ENCODE measurements at places on chromosomes 2 and 18.

GRCh38 chr2:194819367-194819766, 837.7 kb upstream of the SLC39A10 start:
- no peak for DNase-seq

DNA sequence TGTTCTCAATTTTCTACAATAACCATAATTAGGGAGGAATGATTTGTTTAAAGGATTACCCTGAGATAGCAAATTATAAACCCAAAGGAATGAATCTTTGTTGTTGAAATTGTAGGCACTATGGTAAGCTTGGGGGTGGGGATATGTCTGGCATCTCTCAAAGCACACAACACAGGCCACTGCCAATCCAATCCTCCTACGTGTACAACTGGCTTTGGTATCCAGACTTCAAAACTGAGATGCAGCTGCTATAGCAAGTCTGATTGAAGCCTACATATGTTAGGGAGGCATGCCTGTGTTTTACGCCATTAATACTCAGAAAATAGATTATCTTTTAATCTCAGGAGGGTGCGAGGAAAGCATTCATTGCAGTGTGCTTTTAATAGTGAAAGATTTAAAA, 5.9 kb upstream of the NCOA1 start:
- DNase-seq = no peak

DNA sequence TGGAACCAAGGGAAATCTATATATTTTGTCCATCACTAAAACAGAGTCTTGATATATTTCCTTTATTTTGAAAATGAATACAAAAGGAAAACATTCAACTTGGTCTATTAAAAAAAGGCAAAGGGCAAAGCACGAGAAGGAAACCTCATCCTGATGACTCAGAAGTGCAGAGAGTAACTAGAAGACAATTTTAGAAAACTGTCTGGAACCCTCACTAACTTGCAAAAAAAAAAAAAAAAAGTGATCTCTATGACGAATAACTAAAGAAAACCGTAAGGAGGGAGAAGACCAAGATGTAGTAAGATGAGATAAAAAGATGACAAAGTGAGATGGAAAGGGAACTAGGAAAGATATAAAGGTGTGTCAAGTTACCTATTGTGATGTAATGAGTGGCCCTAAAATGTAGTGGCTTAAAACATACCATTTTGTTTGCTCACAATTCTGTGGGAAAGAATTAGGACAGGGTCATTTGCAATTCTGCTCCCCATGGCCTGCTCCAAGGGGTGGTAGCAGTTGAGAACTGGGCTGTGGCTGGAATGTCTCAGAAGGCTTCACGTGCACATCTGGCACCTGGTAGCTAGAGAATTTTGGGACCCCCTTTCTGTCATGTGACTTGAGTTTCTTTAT, 303.0 kb downstream of the DYSF start:
- no peak for DNase-seq

GRCh38 chr2:8602809-8603208, 79.0 kb upstream of the ID2 start:
- DNase-seq = no peak

DNA sequence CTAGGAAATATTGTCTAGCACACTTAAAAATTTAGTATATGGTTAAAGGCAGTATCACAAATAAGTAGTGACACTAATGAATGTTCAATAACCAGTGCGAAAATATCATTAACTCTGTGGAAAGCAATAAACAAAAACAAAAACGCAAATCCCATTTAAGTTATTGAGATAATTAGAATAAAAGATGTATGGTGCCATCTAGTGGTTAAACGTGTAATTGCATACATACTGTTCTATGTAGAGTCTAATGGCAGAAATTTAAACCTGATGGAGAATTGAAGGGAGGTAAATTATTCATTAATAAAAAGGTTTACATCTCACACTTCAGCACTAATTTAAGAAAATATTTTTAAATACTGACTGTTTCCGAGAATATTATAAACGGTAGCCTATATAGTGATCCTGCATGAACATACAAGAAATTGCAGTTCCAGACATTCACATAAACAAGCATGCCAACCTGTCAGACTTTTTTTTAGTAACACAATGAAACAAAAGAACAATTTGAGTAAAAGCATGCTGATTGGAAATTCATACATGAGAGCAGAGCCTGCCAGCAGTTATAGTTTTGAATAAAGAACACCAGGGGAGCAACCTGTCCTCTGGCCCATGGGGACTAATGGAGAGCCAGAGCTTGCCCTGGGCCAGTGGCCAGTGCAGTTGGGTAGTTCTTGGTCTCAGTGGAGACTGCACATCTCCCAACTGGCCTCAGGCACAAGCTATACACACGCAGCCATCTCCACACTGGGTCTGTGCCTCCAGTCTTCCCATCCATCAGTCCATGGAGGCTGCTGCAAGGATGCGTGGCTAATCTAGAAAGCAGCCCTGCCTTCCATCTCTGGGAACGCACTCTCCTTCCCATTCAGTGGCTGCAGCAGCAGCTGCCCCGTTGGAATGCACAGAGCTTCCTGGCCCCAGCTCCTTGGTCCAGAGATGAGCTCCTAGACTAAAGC, 28.0 kb downstream of the GCG start:
- no peak for DNase-seq

GRCh38 chr2:135820003-135820618, 16.9 kb downstream of the LCT start:
- DNase-seq = no peak

DNA sequence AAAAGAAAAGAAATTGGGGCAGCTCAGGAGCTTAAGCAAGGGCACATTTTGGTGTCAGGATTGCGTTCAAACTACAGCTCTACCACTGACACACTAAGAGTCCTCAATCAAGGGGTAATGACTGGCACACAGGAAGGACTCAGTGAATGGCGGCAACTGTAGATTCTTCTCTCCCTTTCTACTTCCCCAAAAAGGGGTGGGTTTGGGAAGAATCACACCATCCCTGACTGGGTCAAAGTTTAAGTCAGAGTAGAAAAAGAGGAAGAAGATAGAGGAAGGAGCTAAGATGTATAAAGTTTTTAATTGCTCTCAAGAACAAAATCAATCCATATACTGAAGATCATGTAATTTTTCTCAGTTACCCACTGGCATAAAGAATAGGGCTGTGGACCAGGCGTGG, 2.6 kb downstream of the NLRC4 start:
- DNase-seq = no peak

Measured in mucosa of gallbladder (tissue), 1 donor.